GM10248 (cell line): ENCODE measurements at places on chromosomes 3 and 15.

DNA sequence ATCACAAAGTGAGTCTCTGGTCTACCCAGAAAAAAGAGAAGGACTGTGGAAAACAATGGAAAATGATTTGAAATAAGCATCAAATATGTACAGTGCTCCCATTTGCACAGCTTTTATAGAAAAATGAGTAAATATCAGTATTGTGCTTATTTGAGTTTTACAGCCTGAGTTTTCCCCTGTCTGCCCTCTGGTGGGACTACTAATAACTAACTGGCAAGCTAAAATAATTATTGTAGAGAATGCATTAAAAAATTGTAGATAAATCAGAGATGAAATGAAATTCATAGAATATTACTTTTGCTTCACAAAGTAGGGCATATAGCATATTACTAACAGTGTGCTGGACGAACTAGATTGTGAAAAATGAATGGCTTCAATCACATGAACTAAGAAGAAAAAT is 287.1 kb downstream of the NAALADL2 start:
- no peak for DNase-seq

- DNase-seq, result no peak
These were observed 103.6 kb downstream of the DAPK2 start for GRCh38 chr15:63942486-63943365.

DNA sequence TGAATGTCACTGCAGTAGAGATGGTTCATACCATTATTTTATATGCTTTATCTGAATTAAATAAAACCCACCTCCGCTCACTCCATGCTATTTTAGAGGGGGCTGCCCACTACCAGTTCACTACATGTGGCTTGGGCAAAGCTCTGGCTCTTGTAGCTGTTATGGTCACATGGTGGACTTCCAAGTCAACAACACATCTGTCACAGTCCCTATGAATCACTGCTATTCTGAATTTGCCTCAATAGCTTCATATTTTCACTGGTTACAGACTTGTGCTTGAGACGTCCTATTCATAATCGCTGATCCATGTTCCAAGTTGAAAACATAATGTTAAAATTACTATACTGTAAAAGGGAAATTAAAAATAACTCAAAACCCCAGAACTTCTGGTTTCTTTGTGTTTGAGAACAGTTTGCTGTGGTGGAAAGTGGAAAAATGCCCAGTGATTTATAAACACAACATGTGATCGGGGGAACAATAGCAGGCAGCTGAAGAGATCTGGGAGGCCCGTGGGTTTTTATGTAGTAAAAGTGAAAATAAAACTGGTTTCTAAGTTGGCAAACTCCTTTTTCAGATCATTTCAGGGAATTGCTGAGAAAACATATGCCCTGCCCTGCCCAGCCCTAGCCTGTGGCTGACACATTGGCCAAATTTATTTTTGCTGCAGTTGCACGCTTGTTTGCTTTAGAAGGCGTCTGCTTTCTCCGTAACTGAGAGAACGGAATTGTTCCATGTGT is 128.8 kb upstream of the PRR23C start:
- no peak for DNase-seq

GRCh38 chr3:69085168-69085832 is 563 bp downstream of the ARL6IP5 start:
- DNase-seq, result no peak

DNA sequence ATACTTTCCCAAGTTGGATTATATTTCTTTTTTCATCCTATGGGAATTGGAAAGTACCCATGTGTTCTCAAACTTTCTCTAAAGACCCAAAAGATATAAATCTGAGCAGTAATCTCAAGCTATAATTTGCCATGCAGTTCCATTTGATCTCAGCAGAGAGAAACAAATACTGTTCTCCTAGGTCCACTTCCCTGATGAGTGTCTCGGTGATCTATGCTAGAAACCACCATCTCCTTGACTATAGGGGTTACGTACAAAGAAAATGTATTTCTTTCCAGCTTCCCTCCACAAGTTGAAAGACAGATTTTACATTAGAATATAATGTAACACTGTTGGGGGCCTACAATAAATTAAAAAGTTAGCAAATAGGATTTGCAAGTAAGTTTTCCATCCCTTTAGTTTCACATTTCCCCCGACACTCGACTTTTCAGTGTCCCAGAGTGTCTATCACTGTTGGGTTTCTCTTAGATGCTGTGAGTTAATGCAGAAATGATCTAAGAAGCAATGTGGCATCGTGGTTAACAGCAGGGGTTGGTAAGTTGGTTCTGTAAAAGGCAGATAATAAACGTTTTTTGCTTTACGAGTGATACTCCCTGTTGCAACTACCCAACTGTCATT is 465.1 kb upstream of the CFAP20DC start:
- no peak for DNase-seq

GRCh38 chr15:51288143-51289065 is 50.0 kb downstream of the CYP19A1 start:
- DNase-seq, result no peak

DNA sequence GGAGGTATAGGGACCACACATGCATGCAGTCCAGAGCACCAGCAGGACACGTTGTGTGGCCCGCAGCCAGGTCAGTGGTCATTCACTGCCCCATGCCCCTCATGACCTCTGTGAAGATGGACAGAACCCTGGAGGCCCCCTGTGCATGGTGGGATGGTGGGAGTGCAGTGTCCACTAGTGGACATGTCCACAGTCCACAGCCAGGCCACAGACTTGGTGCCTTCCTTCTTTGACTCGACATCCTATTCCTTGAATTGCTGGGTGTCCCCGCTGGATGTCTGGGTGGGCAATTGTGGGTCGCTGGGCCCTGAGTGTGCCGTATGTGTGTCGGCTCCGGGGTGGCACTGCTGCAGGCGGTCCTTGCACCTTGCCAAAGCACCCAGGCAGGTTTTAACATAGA is 35.7 kb downstream of the KLF15 start:
- DNase-seq, result no peak

GRCh38 chr3:17075907-17076306 is 191.2 kb downstream of the PLCL2 start:
- DNase-seq, result no peak

DNA sequence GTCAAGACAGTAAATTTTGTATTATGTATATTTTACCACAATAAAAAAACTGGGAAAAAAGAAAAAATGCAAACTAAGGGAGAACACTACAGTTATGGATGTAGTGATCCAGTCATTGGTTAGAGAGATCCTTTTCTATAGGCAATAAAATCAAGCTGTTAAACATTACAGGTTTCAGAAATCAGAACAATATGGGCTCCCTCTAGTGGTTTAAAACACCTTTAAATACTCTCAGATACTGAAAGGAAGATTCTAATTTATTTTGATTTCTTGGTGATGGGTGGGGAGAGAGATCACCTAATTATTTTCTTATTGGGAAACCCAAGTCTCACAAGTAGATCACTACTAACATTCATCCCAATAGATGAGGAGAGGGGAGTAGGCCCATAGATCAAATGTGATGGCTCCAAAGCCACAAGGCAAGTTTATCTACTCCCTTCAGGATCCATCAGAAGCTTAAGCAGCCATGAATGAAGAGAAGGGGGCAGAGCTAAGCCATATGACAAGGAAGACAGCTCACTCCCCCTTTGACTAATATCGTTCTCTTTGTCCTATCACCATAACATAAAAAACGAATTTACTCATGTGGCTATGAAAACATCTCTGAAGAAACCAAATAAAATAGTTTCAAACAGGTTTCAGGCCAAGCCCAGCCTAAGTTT is 118.6 kb downstream of the ANO10 start:
- no peak for DNase-seq

DNA sequence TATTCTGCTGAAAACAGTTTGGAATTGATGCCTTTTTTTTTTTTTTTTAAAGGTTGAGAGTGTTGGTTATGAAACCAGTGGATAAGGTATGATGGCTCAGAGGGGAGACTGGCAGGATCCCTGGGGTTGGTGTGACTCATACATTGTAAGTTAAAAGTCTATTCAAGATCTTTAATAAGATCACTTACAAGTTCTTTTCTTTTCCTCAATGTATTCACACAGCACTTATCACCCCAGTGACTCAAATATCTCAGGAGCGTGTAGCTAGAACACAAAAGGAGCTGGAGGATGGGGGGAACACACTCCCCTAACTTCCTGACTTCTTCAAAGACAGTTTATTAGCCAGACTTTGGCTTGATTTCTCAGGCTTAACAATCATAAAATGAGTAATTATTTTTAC is 285.3 kb downstream of the SV2B start:
- no peak for DNase-seq

- DNase-seq, result no peak
These were observed 61.1 kb downstream of the SLC6A6 start for GRCh38 chr3:14463330-14464140.

GRCh38 chr15:89646416-89647141 is 8.7 kb downstream of the KIF7 start:
- DNase-seq, result no peak

DNA sequence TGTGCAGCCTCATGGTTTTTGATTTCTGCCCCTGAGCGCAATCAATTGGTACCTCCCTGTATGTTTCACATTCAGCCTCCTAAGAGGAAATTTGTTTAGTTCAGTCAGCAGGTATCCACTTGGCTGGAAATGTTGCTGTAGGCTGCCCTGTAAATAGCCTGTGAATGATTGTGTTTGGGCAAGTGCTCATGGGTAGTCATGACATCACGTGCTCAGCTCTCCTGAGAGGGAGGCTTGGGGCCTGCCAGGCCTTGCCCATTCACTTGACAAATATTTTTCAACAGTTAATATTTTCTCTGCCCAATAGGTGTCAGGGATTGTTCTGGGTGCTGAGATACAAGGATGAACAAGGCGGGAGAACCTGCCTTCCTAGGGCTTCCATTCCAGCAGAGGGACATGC is 13.3 kb downstream of the HRH1 start:
- DNase-seq, result no peak
